ENCODE measurements at places on chromosomes 6 and 20.

DNA sequence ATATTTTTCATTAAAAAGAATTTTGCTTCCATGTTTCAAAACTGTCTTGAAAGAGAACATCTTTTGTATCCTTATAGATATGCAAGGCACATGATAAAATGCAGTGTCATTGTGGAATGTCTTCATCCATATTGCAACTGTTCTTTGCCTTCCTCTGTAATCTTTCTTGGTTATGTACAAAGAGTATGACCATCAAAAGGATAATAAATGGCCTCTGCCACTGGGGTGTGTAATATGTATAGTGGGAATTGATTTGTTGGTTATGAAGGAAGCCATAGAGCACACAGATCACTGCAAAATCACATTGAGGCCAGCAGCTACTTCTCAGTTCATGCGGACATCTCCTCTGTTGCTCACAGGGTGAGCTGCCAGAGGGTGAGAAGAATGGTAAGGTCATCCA is 703.5 kb downstream of the TFAP2A start:
- DNase-seq = no peak

- no peak for DNase-seq
These were observed 57.6 kb upstream of the MAP3K7 start for GRCh38 chr6:90644492-90644891.

- peak; percentile 90 for DNase-seq
These were observed 36.0 kb downstream of the STK35 start for GRCh38 chr20:2137552-2138201.

DNA sequence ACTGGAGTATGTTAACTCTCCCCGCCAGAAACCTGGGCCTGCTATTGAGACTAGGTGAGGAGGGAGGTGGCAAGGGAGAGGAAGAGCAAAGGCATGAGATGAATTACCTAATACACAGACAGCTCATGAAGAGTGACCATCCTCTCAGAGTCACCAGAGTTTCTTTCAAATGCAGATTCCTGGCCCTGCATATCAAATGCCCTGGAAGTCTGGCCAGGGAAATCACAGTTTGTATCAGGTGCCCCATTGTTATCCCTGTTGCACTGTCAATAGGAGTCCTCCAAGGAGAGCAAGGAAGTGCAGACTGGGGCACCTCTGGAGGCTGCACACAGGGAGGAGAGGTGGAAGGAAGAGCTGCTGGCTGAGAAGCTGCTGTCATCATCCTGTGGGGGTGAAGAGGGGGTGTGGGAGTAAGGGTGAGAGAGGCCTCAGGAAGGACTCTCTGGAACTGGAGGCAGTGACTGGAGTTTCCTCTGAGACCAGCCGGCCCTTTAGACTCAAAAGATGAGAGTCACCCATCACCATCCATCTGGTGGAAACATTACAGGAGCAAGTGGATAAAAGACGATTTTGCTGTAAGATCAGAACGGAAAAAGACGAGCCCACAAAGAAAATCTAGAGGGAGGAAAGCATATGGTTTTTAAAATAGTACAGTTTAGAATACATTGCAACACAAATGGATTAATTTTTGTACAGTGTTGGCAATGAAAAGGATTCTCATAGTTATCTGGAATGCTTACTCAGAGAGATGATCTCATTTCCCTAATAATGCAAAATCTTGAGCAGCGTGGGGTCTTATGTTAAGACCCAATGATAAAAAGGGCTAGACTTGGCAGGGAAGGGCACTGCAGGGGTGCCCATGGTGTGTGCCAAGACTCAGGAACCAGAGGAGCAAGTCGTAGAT is 268.1 kb downstream of the UST start:
- DNase-seq = peak; percentile 62

DNA sequence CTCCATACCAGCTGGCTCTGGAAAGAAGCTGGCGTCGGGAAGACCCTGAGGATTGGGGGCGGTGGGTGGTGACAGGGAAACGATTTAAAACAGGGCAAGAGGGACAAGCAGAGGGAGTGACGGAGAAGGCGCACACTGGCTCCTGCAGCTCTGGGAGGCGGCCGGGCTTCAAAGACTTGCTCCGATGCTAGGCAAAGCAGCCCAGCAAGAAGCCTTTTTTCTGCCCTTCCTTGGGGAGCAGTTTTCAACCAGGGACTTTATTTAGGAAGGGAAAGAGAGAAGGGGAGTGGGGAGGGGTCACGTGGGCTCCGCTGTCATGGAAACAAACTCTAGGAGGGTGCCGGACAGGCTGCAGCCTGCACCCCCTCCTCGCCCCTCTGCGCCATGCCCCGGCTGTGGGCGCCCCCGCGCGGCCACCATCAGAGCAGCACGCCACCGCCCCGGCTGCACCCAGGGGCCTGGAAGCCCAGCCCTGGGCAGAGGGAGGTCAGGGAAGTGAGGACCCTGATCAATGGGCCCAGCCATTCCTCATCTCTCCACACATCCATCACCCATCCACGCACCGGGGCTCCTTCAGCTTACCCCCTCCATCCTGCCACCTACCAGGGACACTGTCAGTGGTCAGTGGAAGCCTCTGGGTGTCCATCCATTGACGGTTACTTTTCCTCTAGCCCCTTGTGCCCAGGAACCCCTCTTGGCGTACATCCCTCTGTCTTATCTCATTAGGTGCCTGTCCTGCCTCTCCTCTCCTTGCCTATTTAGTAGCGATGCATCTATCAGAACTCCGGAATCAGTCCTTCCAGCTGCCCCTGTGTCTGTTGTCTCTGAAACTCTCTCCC is 66.6 kb upstream of the CCDC167 start:
- DNase-seq = no peak

GRCh38 chr20:44392776-44393607 is 37.5 kb downstream of the HNF4A start:
- no peak for DNase-seq

DNA sequence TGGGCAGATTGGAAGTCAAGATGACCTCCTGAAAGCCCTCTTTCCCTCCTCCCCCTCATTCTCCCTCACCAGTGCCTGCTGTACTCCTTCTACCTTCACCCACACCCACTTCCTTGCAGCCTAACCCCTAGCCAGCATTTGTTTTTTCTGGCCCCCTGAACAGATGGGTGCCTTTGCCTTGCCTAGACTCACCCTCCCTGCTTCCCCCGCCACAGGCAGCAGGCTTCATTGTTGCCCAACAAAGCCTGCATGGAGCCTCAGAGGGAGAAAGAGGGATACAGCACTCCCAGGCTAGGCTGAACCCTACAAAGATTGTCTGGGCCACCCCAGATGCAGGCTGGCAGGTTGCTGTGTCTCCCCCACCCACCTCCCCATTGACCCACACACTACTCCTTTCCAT is 2.7 kb downstream of the MOCS1 start:
- DNase-seq = no peak

DNA sequence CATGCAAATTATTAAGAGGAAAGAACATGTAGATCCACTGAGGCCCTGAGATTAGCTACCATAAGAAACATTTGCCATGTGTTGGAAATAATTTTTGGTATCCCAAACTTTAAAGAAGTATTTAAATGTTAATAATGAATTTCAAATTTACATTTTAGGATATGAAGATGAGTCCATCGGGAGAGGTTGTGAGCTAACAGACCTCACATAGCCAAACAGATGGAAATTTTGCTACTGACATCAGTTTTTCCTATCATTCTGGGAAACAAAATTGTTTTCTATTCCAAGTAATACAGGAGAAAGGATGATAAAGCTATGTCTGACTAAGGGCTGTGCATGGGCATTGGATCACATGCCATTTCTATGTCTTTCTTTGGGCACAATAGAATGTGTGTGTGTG is 809.6 kb downstream of the TENT5A start:
- no peak for DNase-seq

DNA sequence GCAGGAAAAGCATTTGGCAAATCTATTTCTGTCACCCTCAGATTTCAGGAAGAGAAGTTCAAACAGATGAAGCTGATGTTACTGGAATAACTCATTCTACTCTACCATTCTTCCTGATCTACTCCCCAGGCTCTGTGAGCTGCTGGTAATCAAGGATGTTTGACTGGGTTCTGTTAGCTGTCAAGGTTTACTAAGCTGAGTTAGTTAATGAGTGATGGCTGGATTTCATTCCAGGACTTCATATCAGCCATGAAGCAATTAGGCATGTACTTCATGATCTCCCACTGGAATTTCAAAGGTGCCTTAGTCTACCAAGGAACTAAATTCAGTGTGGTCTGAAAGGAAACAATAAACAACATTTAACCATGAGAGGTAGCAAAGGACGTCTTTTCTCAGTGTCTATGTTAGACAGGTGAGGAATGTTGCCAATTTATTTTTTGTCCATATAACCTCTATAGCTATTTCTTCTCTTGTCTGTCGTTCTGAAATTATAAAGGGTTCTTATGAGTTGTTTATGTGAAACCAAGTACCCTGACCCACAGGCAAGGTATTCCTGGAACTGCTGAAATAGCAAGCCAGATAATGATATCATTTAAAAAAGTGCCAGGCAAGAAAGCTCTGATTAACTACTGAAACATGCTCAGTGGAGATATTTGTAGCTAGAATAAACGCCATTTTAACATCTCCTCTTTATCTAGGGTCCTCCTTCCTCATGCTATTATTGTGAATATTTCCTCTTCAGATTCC is 112.9 kb downstream of the BACH2 start:
- no peak for DNase-seq

DNA sequence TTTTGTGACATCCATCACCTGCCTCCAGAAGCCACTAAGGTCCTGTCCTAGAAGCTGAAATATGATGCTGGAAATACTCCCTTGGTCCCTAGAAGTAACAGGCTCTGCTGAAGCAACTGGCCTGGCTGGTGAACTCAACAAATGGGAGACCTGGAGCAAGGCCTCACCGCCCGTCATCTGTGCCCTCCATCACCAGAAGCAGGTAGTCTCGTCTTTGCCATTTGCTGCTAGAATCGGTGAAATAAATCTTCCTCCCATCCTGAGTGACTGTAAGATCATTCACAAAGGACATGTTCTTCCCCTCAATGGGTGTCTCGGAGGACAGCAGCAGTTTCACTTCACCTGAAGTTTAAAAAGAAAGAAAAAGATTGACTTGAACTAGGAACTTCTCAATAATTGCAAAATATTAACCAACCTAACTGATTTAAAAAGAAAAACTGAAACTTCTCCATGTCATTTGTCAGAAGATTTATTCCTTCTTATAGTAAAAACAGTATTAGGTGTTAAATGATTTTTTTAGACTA is 21.0 kb downstream of the CST7 start:
- no peak for DNase-seq

- DNase-seq = no peak
These were observed 96.1 kb downstream of the PAK5 start for GRCh38 chr20:9742821-9743220.

DNA sequence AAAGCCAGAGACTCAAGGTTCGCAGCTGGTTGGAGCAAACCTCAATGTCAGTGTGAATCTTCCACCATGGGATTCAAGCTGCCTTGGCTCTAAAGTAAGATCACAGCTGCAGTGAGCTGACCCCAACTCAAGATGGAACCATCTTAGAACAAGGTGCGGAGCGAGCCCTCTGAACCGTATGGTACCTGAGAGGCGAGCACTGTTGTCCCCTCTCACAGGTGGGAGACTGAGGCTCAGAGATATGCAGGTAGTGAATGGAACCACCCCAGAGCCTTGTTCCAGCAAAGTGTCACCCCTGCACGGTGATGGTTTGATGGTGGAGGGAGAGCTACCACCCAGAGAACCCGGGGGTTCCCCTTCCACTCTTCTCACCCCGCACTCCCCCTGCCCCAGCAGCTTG is 52.5 kb downstream of the BMP7 start:
- DNase-seq = no peak

DNA sequence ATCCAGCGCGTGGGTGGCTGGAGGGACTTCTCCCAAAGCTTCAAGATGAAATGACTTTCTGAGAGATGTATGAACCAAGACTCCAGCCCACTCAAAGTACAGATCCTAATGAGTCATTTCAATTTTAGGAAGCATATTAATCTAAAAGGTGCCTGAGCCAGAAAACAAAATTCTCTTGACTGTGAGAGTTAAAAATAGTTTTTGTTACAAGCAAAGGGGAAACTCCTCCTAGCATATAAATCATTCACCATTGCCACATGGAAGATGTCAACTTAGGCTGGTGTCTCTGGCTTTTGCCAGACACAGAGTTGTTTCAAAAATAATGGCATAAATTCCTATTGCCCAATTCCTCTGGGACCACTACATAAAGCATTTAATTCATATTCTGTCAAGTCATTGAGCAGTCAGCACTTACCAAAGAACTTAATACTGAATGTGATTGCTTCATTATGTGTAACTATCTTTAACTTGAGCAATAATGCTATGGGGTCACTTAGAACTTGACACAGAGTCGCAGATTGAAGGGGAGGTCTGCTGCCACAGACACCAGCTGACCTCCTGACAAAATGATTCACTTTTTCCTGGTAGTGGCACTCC is 280.6 kb downstream of the SLC35F1 start:
- DNase-seq = peak; percentile 74

DNA sequence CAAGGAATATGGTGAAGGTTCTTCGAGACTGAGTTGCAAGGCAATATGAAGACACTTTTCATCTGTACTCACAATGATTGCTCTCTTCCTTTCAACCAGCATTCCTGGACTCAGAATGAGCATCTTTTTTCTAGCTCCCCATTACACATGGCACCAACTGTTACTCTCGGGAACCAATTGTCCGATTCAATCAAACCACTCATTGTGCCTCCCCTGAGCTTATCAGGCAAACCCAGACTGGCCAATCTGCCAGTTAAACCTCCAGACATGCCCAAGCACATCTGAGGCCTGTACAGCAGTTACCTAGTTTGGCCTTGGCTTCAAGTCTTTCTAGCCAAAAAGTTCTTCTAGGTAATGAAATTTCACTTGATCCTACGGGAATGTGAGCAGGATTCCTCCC is 164.1 kb downstream of the ID4 start:
- no peak for DNase-seq

DNA sequence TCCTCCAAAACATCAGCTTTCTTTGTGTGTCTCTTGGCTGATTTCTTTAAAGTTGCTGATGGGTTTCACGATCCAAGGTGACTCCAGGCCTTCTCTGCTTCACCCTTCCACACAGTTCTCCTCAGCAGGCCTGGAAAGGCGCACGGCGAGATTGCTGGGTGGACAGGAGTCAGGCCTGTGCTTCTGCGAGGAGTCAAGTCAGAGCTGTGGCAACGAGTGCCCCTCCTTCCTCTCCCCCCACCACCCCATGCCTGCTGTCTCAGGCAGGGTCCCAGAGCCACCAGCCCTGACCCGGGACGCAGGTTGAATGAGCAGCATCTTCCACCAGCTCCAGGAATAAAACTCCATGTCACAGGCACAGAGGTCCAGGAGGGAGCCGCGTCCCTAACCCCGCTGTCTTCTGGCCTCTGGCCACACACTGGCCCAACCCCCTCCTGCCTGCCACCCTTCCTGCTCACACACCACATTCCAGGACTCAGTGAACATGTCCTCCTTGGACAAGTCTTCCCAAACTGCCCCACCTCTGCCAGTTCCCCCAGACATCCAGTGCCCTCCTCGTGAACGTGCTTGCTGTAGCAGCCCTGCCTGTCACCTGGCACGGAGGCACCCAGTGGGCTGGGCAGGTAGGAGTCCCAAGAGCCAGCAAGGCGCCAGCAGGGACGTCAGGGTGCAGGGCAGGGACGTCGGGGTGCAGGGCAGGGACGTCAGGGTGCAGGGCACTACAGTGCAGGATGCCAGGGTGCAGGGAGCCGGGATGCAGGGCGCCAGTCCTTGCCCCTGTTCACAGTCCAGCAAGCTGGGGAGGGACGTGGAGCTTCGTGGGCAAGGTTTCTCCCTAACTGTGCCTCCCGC is 7.2 kb upstream of the NTSR1 start:
- no peak for DNase-seq

GRCh38 chr6:35363293-35363750 is 21.0 kb downstream of the PPARD start:
- peak; percentile 65 for DNase-seq
